ENCODE measurements at places on chromosomes 16 and 17. TPM values are rescaled to one million over a fixed set of nuclear protein-coding genes. Genes with fewer than 3 reads are reported as not detected.

The HSPB9 gene
- polyA plus RNA-seq: not detected

The XAF1 gene
- polyA plus RNA-seq: not detected

The MARCHF10 gene
- 0.27 TPM for polyA plus RNA-seq

The GPRC5C gene
- polyA plus RNA-seq: 10.8 TPM

The MEOX1 gene
- 0.50 TPM for polyA plus RNA-seq

The PPL gene
- polyA plus RNA-seq: 0.66 TPM

The ZNF624 gene
- polyA plus RNA-seq: 14.3 TPM

The NDUFAB1 gene
- 428 TPM for polyA plus RNA-seq

The OTOP3 gene
- not detected for polyA plus RNA-seq

The TPSG1 gene
- polyA plus RNA-seq: not detected

Data from neural cell (in vitro differentiated cells).